ENCODE measurements at places on chromosomes 11 and 22.

- no peak for DNase-seq
Measured at GRCh38 chr11:26557666-26558065, 14.4 kb downstream of the MUC15 start.

DNA sequence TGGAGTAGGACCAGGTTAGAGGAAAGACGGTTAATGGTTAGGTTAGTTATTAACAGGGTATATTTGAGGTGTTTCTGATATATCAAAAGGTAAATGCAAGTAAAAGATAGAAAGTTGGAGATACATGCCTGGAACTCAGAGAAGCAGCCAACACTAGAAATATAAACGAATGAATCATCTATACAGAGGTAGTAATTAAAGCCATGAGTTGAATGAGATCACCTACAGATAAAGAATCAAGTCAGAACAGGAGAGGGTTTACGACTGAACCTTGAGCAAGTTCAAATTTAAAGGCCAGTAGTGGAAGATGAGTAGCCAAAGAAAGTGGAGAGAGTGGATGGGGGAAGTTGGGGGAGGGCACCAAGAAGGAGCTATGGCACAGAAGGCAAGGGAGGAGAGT is 73.9 kb downstream of the SPON1 start:
- no peak for DNase-seq

DNA sequence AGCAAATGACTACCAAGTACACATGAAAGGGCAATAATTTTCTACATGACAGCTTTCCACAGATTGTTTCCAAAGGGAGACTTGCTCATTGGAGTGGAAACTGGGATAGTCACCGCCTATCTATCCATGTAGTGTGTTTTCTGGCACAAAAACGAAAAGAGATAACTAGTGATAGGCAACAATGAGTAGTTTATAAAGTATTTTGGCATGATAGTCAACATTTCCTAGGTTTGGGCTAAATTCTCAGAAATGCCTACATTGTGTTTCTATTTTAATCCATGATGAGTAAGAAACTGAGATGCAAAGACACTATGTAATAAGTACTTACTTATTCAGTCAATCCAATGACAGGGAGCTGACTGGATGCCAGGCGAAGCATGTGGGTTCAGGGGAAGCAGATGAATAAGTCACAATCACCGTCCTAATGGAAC is 1129.1 kb downstream of the DLG2 start:
- no peak for DNase-seq

GRCh38 chr11:117909611-117910382 is 19.4 kb downstream of the TMPRSS13 start:
- DNase-seq: no peak

DNA sequence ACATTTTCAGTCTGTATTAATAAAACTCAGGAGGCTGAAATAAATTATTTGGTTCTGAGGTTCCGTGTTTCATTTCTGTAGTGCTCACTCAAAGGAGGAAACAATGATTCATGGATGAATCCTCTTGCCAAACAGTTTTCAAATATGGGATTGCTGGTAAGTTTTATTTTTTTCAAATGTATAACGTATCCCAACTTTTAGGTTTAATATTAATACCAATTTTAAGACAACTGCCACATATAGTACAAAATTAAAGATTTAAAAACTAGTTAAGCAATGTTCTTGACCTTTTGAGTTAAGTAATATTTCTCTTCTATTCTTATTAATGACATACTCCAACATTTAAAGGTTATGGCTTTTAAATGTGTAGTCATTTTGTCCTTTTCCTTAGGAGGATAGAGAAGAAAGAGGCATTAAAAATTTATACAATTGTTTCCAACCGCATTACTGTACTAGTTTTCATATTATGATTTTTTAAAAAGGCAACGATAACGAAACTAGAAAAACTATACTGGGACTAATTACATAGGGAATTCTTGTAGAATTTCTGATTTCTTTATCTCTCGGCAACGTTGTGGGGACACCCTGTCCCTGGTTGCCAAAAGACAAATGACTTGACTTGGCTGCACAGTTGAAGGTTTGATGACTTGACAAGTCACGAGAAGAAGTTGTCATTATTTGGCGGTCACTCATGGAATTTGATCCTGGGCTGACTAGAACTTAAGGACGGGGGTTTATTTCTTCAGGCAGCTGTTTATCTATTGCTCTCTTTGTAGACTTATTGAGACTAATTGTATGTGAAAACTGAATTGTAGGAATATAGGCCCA is 69.1 kb upstream of the ADSL start:
- no peak for DNase-seq
